ENCODE measurements at places on chromosomes 7 and 10. TPM values are rescaled to one million over a fixed set of nuclear protein-coding genes. Genes with fewer than 3 reads are reported as not detected.

GATAD1 gene
- 19.5 TPM for total RNA-seq

WNT16 gene
- total RNA-seq: not detected

DOCK1 gene
- total RNA-seq: 95.3 TPM

TAS2R41 gene
- not detected for total RNA-seq

UCMA gene
- total RNA-seq: not detected

GPR26 gene
- under 0.01 TPM for total RNA-seq

CALY gene
- total RNA-seq: not detected

PDAP1 gene
- total RNA-seq: 57.8 TPM

TPST1 gene
- total RNA-seq: 51.4 TPM

ZNF853 gene
- 0.43 TPM for total RNA-seq

EPHA1 gene
- total RNA-seq: 53.9 TPM

LRMDA gene
- total RNA-seq: 5.6 TPM

Data from nasal cavity respiratory epithelium epithelial cell of viscerocranial mucosa (primary cell).